ENCODE measurements at places on chromosomes 7 and 10.

GRCh38 chr7:101216860-101217387 lies 457 bp downstream of the PLOD3 start:
- no peak for DNase-seq

DNA sequence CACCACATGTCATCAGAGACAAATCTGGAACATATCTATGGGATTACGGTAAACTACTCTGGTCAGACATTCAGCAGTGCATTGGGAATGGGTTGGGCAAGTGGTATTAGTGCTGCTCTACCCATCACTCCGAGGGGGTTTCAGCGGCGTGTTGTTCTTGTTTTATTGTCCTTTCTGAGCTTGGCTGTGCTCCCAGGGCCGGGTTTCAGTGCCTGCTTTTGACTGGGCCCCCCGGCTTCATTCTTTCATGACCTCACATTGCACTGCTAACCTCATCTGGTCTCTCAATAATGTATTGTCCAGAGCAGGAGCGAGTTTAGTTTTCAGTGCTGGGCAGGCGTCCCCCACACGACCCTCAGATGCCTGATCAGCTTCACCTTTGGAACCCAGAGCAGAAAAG lies 364.6 kb downstream of the PAXIP1 start:
- no peak for DNase-seq

GRCh38 chr7:30162622-30163124 lies 27.9 kb downstream of the MTURN start:
- peak; percentile 36 for DNase-seq

DNA sequence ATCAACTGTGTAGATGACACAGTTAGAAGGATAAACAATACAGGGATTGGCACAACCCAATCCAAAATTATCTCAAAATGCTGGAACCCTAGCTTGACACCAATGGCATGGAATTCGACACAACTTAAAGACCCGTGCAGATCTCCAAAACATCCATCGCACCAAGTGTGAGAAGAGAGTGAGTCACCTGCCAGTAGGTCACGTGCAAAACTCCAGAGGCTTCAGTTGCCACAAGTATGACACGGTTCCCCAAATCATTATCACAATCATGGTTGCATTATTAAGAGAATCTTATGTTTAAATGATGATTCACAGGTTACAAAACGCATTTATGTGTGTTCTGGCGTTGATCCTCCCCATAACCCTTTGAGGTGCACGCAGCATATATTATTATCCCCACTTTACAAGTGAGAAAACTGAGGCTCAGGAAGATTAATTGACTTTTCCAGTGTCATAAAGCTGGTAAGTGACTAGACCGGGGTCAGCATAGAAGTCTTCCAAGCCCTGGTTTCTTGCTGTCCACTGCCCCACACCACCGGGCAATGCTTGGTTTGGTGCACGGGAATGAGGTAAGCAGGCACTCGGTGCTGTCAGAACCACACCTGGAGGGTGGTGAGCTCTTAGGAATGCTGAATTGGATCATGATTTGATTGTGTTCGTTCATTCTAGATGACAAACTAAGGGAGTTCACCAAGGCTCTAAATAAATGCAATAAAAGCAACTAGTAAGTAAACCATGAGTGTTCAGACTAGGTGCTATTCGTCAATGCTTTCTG lies 23.6 kb upstream of the STK17A start:
- no peak for DNase-seq

GRCh38 chr7:19139706-19140327 lies 5.4 kb downstream of the FERD3L start:
- DNase-seq: no peak

DNA sequence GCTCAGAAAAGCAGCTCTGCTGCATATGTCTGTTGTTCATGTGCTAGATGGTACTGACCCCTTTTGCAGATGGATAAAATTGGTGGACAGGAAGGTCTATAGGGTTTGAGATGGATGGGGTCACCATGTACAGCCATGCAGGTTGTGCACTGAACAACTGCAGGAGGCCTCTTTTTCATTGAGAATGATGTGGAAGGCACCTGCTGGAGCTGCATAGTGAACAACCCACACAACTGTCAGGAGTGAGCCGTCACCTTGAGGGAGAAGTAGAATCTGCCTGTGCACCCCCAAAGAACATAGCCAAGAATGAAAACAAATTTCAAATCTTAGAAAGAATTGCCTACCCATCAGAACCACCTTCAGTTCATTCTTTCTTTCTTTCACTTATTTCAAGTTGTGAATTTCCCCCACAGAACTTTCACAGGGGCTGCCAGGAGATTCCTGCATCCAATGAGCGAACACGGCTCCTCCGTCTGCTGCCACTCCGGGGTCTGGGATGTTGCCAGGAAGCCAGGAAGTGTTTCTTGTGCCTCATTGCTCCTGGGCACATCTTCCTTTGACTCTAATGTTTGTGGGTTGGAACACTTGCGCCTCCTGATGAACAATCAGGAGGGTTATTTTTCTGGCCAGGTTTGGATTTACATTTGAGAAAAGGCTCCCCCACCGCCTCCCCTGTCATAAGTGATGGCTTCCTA lies 53.7 kb upstream of the DOCK1 start:
- DNase-seq: no peak

DNA sequence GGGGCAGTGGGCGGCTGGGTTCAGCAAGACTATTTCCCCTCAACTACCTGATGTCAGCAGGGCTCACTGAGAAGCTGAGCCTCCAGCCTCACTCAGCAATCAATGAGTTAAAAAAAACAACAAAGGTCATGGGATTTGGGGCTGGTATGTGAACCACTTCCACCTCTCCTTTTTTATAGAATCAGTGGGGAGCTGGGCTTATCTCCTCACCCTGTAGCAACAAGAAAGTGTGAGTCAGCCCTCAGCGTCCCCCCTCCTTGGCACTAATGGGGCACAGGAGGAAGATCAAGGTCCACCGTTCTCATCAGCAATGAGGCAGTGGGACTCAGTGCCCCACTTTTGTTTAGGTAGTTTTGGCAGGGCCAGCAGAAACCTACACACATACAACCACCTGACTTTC lies 823.5 kb upstream of the POM121L12 start:
- DNase-seq: no peak

DNA sequence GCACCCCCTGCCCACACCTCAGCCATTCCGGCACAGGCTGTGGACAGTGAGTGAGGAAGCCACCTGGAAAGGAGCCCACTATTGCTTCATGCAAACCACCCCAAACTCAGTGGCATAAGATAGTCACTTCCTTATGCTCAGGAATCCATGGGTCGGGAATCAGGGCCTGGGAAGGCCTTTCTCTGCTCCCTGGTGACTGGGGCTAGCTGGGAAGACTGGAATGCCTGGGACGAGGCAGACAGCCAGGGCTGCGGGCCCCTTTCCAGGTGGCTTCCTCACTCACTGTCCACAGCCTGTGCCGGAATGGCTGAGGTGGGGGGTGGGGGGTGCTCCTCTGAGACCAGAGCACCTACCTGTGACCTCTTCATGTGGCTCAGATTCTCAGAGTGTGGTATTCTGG lies 74.1 kb upstream of the GRB10 start:
- DNase-seq: no peak

GRCh38 chr7:74707238-74707637 lies 49.7 kb downstream of the GTF2I start:
- DNase-seq: no peak

DNA sequence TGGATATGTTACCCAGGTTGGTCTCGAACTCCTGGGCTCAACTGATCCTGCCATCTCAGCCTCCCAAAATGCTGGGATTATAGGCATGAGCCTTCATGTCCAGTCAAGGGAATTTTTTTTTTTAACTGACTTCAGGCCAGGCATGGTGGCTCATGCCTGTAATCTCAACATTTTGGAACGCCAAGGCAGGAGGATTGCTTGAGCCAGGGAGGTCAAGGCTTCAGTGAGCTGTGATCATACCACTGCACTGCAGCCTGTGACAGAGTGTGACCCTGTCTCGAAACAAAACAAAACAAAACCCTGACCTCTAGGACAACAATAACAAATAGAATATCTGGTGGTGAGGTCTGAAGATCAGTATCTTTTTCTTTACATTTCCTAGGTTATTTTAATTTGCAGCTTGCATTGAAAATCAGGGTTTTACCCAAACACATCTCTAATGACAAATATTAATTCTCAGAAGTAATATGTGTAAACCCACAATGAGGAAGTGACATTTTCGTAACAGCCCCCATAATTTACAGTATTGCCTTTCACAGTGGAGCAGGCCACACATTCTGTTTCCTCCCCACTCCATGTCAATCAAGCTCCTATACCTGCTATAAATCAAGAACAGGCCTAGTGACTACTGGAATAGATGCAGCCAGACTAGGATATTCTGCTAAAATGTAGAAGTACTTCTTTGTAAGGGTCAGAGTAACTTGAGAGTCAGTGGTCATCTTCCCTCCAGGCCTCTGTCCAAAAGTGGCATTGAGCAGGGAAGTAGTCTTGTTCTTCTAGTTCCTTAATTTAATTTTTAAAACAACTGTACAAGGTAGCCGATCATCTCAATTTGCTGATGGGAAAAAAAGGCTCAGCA lies 43.3 kb upstream of the ECHDC3 start:
- DNase-seq: no peak

GRCh38 chr7:27160145-27160545 lies 3.7 kb upstream of the HOXA7 start:
- DNase-seq: no peak

GRCh38 chr7:76202666-76203030 lies 952 bp downstream of the SRRM3 start:
- DNase-seq: no peak

DNA sequence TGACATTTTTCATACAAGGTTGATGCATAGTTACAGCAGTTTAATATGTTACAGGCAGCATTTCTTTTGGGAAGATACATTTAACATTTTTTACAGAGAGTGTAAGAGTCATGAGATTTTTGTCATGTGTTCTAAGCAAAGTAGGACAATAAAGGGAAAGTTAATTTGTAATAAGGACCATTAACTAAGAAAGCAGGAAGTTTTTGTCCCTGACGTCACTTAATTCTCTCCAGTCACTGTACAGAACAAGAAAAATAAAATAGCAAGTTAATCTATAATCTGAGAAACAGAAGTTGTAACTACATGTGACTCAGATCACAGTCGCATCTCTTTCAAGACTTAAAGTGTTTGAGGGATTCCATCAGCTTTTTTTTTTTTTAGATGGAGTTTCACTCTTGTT lies 49.5 kb upstream of the CAPZA2 start:
- DNase-seq: peak; percentile 100

GRCh38 chr10:86858011-86858410 lies 99.4 kb downstream of the MMRN2 start:
- DNase-seq: no peak

DNA sequence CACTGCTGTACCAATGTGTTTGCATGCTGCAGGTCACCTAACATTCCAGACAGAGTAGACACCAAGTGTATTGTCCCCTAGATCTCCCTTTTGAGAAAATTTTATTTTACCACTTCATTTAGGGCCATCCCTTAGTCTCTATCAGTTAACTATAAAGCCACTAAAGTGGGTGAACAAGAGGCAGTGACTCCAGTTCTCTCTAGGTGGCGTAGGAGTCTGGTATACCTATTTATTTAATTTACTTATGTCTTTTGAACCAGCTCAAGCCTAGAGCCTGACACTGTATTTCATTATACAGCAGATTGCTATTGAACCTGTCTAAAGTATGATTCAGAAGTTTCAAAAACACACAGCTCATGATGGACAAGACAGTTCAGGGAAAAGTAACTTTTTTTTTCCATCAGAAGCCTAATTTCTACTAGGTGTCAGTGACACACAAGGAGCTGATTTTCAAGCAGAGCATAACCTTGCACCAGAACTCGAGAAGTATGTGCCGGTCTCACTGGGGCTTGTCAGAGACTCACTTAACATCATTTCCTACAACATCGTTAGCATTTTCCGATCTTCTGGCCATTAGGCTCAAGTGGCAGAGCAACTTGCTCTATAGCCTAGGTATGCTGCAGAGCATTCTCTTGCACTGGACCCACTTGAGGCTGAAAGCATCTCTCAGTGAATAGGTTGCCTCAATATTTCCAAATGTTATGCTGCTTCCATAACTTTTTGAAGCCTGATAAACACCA lies 175.4 kb downstream of the CDC14C start:
- no peak for DNase-seq

- DNase-seq: no peak
Measured at GRCh38 chr10:103783681-103784080, 71.7 kb downstream of the SH3PXD2A start.

Data from epithelial cell of proximal tubule (primary cell).